GM23248 (cell line): ENCODE measurements at places on chromosomes 16 and 17. TPM values are rescaled to one million over a fixed set of nuclear protein-coding genes. Genes with fewer than 3 reads are reported as not detected.
A peak's percentile ranks its signal among the peaks of the same experiment; 100 is the strongest.

SEPTIN1 gene
- total RNA-seq = not detected in 2 replicates

ABCA3 gene
- total RNA-seq = 0.76 and 2.1 TPM in 2 replicates

PTX4 gene
- not detected in 2 replicates for total RNA-seq

CENPT gene
- 53.4 and 59.4 TPM in 2 replicates for total RNA-seq

DNA sequence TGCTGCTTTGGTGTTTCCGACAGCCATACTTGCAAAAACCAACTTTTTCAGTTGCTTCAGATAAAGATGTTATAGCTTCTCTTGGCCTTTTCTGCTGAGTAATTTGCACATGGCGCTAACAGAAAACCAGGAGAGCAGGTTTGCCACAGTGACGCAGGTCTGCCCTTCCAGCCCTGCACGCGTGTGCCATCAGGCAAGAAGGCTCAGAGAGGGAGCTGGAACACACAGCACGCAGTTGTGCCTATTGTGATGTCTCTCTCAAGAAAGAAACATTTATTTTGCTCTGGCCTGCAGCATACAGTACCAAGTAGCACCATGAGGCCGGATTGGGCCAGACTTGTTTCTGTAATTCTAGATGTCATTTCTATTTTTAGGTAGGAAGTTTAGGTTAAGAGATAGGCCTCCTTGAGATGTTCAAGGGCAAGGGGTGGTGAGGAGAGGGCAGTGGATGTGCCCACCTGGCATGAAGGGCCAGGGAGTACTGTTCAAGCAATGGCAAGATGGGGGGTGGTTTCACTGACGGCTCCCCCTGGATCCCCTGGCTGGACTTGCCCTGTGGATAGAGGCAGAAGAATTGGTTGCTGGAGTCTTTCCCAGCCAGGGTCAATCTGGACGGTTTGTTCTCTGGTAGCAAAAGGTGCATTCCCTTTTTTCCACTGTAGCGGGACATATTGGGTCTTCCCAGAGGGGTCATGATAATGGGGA lies 1.9 kb downstream of the CBX2 start:
- DNase-seq = no peak

GRCh38 chr17:66717641-66718058 lies 117.3 kb upstream of the CACNG5 start:
- no peak for DNase-seq

DNA sequence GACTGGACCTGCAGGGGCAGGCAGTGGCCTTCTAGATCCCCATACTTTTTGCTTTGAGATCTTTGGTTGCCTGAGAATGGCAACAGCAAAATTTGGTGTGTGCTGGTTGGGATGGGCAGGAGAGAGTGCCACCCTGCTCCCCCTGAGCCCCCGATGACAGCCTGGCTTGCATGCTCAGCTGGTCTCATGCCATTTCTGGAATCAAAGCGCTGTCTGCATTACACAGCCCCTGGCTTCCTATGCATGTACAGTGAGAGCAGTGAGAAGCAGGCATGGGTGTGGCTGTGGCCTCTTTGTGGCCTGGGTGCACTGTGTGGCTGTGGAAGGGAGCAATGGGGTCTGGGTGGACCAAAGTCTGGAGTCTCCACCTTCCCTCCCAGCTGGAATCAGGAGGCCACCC lies 47.7 kb downstream of the NKD1 start:
- DNase-seq = no peak

GRCh38 chr16:50154420-50154950 lies 1.4 kb downstream of the TENT4B start:
- DNase-seq = peak; percentile 42

GRCh38 chr17:34820248-34820801 lies 140.9 kb downstream of the CCT6B start:
- DNase-seq = no peak

DNA sequence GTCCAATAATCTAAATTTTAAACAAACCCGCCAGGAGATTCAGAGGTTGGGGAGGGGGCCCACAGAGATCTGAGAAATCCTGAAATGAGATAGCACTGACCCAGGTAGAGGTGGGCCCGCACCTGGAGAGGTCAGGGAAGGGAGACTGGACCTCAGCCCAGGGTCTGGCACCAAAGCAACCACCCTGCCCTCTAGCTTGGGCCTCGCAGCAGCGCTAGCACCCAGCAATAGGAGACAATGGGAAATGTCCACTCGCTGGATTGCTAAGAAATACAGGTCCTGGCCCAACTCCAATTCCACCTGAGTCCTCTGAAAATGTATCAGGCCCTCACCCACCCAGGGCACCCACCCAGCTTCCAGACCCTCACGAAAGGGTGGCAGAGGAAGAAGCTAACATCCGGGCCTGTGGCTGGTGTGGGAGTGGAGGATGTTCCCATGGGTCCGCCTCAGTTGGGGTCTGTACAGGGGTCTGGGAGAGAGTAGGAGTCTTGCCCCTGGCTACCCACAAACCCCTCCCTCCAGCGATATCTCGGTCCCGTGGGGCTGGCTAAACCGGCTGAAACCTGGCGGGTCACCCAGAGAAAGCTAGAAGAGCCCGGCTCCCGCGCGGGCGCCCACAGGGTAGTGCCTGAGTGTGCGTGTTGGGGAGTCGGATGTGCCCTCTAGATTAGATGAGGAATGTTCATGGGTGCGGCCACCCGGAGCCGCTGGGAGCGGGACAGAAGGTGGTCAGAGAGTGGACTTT lies 1.1 kb downstream of the PLLP start:
- DNase-seq = no peak

GRCh38 chr16:84648595-84649510 lies 542 bp downstream of the KLHL36 start:
- peak; percentile 40 for DNase-seq

DNA sequence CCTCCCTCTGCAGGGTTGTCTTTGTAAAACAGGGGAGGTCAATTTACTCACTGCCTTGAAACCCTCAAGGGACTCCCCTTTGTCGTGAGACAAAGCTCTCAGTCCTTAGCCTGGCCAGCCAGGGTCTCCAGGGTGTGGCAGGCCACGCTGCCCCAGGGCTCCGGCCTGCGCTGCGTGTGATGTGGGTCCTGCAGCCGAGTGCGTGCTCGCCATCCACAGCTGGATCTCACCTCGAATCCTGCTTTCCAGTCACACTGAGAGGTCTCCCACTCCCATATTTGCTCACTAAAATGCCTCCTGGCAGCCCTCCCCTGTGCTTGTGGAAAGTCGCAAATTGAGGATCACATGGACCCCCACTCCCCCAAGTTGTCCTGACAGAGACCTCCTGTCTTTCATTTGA lies 10.0 kb upstream of the CLEC18C start:
- DNase-seq = no peak

GRCh38 chr17:57667461-57667923 lies 77.6 kb downstream of the CCDC182 start:
- no peak for DNase-seq

GRCh38 chr17:52383493-52384100 lies 225.1 kb upstream of the CA10 start:
- peak; percentile 55 for DNase-seq

GRCh38 chr17:72079700-72080099 lies 41.1 kb upstream of the SOX9 start:
- DNase-seq = peak; percentile 33
